CD4-positive, alpha-beta T cell treated with Interleukin-2 at 100 ng/mL for 4 hours (primary cell): ENCODE measurements at places on chromosomes 11 and 22.

DNA sequence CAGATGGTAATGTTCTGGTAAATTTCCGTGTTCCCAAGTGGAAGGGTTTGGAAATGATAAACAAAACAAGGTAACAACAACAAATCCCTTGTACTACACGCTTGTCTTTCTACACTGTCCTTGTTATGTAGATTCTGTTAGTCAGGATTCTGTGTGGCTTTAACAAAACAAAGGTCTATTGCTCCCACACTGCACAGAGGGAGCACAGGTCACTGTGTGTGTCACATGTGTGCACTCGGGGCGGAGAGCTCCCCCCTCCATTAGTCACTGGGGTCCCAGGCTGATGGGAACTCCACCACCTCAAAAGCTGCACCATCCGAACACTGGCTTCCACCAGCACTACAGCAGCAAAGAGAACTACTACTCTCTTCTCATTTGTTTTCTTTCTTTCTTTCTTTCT, 227.9 kb downstream of the NTM start:
- no peak for DNase-seq

GRCh38 chr11:133403900-133404299, 128.4 kb downstream of the OPCML start:
- DNase-seq: no peak

- no peak for DNase-seq
These were observed 57.9 kb downstream of the NF2 start for GRCh38 chr22:29661336-29661735.

GRCh38 chr11:43916621-43917020, 25.8 kb upstream of the C11orf96 start:
- DNase-seq: no peak

DNA sequence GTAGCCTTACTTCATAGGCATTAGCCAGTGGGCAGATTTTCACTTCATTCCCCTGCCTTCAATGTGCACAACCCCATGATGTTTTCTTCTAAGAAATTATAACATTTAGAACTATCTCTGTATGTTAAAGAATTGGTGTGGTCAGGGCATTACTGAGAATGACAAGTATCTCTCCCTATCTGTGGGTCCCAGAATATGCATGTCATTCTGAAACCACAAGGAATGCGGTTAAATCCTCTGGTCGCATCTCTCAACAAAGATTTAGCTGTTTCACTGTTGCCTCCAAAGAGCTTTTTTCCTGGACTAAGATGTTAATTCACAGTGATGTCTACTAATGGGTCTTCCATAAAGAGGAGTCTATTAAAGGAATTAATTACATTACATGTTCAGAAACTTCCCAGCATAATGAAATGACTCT, 62.7 kb downstream of the LIF start:
- DNase-seq: peak; percentile 46

DNA sequence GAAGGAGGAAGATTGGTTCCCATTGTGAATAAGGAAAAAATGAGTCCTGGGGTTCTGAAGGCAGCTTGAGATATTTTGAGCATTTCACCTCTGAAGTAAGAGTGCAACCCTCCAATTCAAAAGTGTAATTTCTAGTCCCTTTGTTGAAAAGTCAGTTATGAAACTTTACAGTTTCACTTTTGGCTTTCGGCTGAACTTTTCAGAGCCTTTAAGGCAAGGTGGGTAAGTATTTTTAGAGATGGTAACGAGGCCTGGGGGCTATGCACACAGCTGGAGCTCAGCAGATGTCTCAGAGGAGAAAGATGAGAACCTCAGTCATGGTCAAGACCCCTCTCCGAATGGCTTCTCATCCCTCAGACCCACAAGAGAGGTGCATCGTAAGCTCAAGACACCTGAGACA, 267.6 kb downstream of the KIRREL3 start:
- DNase-seq: no peak

- DNase-seq: no peak
These were observed 185.4 kb upstream of the GUCY1A2 start for GRCh38 chr11:107203656-107204055.

DNA sequence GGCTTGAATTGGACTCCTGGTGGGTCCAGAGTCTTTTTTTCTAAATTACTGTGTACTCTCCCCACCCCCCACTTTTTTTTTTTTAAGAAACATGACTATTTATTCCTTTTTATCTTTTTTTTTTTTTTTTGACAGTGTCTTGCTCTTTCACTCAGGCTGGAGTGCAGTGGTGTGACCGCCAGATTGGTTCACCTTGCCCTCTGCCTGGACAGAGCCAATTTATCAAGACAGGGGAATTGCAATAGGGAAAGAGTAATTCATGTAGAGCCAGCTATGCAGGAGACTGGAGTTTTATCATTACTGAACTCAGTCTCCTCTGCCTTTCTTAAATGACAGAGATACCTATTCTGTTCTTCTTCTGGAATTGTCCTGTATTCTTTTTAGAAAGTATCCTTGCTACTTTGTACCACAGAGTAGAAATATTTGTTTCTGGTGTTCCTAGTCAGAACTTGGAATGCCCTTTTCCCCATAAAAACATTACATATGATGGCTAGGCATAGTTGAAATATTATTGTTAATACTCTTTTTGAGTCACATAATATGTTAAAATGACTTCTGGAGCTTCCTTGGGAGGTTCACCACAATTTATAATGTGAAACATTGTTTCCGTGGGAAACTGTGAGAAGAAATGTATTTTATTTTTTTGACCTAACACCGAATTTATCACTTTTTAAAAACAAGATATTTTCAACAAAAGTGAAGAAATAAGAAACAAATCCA, 95.6 kb downstream of the UVRAG start:
- DNase-seq: no peak

DNA sequence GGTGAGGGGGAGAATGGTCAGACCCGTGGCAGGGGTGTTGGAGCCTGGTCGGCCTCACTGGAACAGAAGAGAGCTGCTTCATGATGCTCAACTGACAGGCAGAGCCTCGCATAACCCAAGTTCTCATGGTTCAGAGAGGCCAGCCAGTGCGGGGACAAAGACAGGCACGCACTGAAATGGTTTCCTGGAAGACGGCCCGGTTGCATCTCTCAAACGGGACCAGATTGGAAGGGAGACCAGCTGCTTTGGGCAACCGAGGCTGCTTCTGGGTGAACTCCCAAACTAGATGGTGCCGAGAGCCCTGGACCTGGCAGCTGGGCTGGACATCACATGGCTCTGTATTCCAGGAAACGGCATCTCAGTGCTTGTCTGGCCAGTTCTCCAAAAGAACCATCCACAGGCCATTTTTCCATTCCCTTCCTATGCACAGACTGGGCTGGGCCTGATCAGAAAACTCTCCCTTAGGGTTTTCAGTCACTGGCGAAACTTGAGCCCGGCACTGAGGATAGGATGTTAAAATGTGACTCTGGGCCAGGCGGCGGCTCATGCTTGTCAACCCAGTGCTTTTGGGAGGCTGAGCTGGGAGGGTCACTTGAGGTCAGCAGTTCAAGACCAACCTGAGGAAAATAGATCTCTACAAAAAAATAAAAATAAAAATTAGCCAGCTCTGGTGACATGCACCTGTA, 80.1 kb upstream of the PRODH start:
- no peak for DNase-seq

DNA sequence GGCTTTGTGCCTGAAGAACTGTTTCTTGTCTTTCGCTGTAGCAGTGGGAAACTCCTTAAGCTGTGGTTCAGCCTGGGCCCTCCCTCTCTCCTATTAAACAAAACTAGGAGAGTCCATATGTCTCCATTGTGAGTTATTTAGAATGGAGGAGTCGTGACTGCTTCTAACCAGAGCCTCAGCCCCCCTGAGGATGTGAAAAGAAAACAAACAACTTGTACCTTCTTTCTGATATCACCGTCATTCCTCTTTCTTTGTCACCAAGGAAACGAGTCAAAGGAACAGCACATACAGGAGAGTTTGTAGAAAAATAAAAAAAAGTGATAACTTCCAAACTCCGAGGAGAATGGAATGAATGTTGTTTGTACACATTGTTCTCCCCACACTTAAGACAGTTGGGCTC, 11.6 kb upstream of the EXT2 start:
- no peak for DNase-seq

GRCh38 chr11:46671958-46672315, 28.5 kb downstream of the ARHGAP1 start:
- DNase-seq: no peak

GRCh38 chr11:88541006-88541405, 203.5 kb upstream of the CTSC start:
- no peak for DNase-seq

DNA sequence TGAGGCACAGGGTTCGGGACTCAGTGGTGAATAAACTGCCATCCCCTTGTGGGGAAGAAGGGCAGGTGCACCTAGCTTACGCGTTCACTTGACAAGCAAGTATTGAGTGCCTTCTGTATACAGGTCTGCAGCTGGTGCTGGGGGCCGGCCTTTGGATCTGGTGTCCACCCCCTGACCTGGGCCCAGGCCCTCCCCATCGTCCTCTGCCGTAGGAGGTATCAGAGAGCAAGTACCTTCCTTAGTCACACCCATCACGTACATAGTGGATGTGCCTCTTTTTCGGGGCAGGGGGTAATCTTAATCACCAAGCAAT, 53.3 kb downstream of the SMIM38 start:
- no peak for DNase-seq

GRCh38 chr11:26028393-26028911, 303.5 kb upstream of the ANO3 start:
- DNase-seq: no peak

DNA sequence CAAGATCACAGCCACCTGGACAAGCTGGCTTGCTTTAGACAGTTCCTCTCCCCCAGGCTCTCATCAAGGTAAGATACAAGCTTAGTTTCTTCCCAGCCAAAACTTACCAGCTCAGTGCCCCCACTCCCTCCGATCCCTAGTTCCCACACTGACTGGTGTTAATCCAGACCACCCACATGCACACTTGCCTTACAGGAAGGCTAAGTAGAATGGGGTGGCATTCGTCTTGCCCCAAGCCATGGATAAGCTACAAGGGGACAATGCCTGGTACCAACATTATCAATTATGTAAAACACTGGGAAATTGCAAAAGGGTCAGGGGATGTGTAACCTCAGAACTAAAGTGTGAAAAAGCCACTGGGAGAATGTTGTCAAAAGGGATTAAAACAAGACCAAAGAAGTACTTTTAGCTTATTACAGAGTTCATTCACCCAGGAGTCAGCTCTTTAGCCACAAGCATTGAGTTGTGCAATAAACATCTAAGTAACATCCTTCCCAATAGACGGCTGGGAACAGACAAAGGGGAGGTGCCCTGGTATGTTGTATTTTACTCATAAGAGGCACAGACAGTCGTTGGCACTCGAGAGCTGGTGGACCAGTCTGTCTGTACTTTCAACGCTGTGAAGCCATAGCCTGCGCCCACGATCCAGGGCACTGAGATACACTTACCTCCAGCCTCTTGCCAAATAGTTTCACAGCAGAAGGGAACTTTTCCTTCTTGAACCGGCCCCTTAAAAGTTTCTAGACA, 1.1 kb downstream of the DHCR7 start:
- DNase-seq: no peak
